ENCODE measurements at places on chromosomes 13 and 19. TPM values are rescaled to one million over a fixed set of nuclear protein-coding genes. Genes with fewer than 3 reads are reported as not detected.

DNA sequence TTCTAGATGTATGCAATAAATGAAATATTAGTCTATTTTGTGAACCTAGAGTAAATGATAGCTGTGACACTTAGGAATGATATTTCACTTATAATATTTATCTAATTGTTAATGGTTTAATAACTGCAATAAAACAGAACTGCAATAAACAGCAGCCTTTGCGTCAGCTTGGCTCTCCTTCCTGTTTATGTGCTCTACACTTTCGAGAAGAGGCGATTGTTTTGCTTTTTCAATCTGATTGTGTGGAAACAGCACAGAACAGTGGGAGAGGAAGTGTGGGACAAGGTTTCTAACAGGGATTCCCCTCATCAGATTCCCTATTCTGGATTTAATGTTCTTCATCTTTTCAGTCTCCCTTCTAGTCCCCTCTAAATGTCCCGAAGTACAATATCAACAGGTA is 17.3 kb upstream of the TRPC4 start:
- no peak for DNase-seq

DNA sequence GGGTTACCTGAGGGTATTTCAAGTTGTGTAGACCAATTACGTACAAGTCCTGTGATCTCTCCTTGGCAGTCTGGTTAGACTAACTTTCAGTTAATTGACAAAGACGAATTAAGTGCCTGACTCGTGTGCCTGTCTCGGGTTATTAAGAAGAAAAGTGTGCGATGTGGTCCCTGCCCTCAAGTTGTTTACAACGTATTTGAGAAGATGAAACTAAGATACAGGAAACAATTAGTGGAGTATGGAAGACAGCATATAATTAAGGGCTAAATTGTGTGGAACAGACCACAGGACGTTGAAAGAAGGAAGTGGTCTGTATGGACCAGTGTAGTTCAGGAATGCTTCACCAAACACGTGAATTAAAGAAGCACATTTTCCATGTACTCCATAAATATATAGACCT is 49.2 kb downstream of the KLF5 start:
- no peak for DNase-seq

GRCh38 chr13:42239161-42239560 is 32.8 kb upstream of the AKAP11 start:
- no peak for DNase-seq

DNA sequence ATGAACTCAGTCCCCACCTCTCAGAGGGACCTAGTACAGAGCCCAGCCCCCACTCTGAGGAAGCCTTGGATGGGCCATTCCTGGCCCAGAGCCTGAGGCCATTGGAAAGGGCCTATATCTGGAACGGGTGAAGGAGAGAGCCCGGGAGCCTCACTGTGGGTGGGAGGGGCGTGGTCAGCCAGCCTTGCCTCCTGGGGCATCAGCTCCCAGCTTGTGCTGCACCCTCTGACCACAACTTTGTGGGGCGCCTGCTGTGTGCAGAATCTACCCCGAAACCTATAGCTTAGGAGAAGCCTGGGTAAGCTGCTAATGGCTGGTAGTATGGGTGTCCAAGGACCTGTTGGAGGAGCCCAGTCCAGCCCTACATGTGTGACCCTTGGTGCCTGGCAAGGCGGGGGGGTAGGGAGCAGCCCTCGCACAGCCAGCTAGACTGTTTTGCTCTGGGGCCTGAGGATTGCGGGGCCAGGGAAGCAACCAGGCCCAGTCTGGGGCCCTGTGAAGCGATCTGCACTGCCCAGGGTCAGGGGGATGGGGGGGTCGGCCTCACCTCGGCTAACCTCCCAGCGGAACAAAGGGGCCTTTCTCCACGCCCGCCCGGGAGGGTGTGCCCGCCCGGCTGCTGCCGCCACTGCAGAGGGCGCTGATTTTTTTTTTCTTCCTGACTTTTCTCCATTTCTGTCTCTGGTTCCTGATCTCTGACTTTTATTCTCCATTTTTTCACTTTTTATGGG is 42.3 kb downstream of the LYL1 start:
- no peak for DNase-seq

- DNase-seq = peak; percentile 22
Observed at GRCh38 chr13:36432106-36432544, at the start of gene CCNA1. TSS of gene CCNA1 (plus strand) at chr13:36432495. CDS start at chr13:36433057, 562 bp downstream.

- peak; percentile 88 for DNase-seq
Observed at GRCh38 chr13:90445179-90445578, 902.3 kb upstream of the MIR17HG start.

GRCh38 chr19:8334458-8335342 is 8.4 kb downstream of the KANK3 start:
- DNase-seq = peak; percentile 80

GRCh38 chr13:101555610-101556009 is 103.1 kb downstream of the ITGBL1 start:
- no peak for DNase-seq

DNA sequence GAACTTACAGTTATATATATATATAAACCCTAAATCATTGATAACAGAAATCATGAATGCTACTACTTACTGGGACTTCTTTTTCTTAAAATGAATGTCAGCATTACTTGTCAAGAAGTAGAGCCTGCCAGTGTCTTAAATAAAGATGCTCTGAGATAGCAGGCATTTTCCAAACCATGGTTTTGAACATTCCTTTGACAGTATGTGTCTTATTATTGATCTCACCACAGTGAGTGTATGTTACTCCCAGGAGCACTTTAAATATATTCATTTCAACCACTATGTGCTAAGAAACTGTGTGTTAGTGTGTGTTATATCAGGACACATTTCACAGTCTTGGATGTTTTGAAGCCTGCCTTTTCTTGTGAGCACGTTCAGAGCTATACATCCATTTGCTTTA is 28.2 kb downstream of the TNFRSF19 start:
- DNase-seq = no peak

DNA sequence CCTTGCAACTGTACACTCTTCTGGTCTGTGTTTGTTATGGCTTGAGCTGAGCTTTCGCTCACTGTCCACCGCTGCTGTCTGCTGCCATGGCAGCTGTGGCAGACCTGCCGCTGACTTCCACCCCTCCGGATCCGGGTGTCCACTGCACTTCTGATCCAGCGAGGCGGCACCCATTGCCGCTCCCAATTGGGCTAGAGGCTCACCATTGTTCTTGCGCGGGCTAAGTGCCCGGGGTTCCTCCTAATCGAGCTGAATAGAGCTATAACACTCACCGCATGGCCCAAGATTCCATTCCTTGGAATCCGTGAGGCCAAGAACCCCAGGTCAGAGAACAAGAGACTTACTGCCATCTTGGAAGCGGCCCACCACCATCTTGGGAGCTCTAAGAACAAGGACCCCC is 2.2 kb upstream of the PSMC4 start:
- DNase-seq = no peak

DNA sequence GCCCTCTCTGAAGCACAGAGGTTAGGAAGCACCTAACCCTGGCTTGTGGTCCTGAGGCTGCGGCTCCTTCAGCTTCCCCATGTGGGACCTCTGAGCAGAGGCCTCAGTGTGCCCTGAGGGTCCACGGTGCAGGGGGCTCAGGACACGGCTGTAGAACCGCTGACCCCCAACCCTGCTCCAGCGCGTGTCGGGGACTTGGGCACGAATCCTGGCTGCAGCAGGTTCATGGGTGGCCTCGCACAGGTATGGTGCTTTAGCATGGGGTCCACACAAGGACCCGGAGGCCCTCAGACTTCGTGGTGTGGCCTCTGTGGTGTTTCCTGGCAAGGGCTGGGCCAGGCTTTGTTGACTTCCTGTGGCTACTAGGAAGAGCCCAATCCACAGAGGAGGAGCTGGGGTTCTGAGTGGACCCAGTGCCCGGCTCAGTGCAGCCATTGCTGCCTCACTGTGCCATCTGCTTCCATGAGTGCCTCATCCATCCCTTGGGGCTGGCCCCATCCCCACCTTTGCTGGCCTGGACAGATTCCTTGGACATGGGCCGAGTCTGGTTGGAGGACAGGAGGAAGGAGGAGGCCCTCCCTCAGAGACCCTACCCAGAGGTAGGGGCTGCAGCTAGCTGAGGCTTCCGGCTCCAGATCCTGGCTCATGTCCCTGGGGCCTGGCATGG is 24.5 kb downstream of the ZBTB7A start:
- DNase-seq = no peak

GRCh38 chr13:67134417-67135129 is 95.6 kb downstream of the PCDH9 start:
- DNase-seq = peak; percentile 19

GRCh38 chr13:44818016-44818415 is 171.3 kb downstream of the NUFIP1 start:
- DNase-seq = no peak

PRTN3 gene
- total RNA-seq = not detected

LILRA1 gene
- not detected for total RNA-seq

ZNF787 gene
- 23.3 TPM for total RNA-seq

GRIN2D gene
- total RNA-seq = 0.03 TPM

ATP4A gene
- not detected for total RNA-seq
